Mesangial cell (primary cell): ENCODE measurements at places on chromosomes 3 and 15. TPM values are rescaled to one million over a fixed set of nuclear protein-coding genes. Genes with fewer than 3 reads are reported as not detected.

The POLQ gene
- 1.0 and 5.9 TPM in 2 replicates for total RNA-seq

The TMEM207 gene
- total RNA-seq = not detected in 2 replicates

The CIP2A gene
- 3.7 and 35.0 TPM in 2 replicates for total RNA-seq

The FRMD5 gene
- 8.5 and 10.8 TPM in 2 replicates for total RNA-seq

The RAB43 gene
- 21.0 and 28.6 TPM in 2 replicates for total RNA-seq

The ST3GAL6 gene
- total RNA-seq = 3.6 and 4.1 TPM in 2 replicates

The CCDC14 gene
- total RNA-seq = 18.4 and 27.2 TPM in 2 replicates

The DPPA2 gene
- not detected in 2 replicates for total RNA-seq

The ABCC5 gene
- 7.0 and 12.7 TPM in 2 replicates for total RNA-seq

The ROBO2 gene
- under 0.01 and 1.1 TPM in 2 replicates for total RNA-seq

The AGBL1 gene
- total RNA-seq = not detected in 2 replicates

The HRG gene
- not detected in 2 replicates for total RNA-seq

The IL5RA gene
- total RNA-seq = not detected in 2 replicates

The GOLGA8M gene
- total RNA-seq = 0.25 TPM in 1 of 2 replicates, not detected in the other

The NR1I2 gene
- under 0.01 and 0.16 TPM in 2 replicates for total RNA-seq

The GP5 gene
- total RNA-seq = under 0.01 and 0.16 TPM in 2 replicates

The RPSA gene
- 1,681 and 1,932 TPM in 2 replicates for total RNA-seq

The MGLL gene
- 46.1 and 102 TPM in 2 replicates for total RNA-seq

The MITF gene
- total RNA-seq = 30.0 and 32.5 TPM in 2 replicates

The CRYGS gene
- 0.25 and 0.98 TPM in 2 replicates for total RNA-seq

The C3orf85 gene
- not detected in 2 replicates for total RNA-seq
